ENCODE measurements at places on chromosomes 4 and X. TPM values are rescaled to one million over a fixed set of nuclear protein-coding genes. Genes with fewer than 3 reads are reported as not detected.

GRCh38 chr4:156158747-156159146 is 205.1 kb upstream of the CTSO start:
- no peak for DNase-seq

GRCh38 chr4:128635955-128636560 is 173.4 kb upstream of the JADE1 start:
- DNase-seq = no peak

- no peak for DNase-seq
These were observed 47.7 kb downstream of the PRPS1 start for GRCh38 chrX:107675823-107676555.

DNA sequence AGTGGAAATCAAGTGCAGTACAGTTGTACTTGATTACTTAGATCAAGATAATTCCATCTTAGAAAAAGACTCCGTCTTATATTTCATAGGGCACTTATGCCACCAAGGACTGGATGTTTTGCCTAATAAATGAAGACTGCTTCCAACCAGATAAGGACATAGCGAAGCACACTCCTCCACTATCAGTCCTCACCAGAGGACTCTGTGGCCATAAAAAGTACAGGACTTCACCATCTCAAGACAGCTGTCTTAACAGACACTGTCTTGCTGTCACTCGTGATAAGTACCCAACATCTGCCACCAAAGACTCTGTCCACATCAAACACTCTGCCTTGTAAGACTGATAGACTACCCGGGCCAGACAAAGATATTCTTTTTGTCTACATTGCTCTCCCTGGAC is 352.0 kb downstream of the TRAM1L1 start:
- DNase-seq = no peak

The IL1RAPL1 gene
- 3.0 TPM for total RNA-seq

DNA sequence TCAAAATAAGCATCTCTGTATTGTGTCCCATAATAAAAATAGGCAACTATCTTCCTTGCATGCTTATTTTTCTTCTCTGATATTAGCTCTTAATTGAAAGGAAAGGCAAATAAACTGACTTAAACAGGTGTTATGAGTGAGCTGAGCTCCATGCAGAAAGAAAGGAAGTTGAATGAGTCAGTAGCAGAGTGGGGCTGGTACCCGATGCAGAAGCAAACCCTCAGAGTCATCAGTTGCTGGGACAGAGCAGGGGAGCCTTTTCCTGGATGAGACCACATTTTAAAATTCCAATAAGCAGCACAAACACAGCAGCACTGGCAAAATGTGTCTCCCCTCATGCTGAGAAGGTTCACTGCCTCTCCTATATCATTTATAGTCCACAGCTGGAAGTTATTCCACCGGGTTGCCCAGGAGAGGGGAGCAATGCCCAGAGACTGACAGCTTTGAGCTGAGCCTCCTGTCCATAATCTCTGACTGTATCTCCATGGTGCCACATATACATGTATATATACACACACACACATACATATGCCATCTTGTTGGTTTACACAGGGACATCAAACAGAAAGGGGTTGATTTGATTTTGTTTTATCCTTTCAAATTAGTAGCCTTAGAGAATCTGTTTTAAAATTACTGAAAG is 274.3 kb upstream of the PPARGC1A start:
- no peak for DNase-seq

- no peak for DNase-seq
These were observed 184.4 kb upstream of the CXorf66 start for GRCh38 chrX:140149761-140150160.

DNA sequence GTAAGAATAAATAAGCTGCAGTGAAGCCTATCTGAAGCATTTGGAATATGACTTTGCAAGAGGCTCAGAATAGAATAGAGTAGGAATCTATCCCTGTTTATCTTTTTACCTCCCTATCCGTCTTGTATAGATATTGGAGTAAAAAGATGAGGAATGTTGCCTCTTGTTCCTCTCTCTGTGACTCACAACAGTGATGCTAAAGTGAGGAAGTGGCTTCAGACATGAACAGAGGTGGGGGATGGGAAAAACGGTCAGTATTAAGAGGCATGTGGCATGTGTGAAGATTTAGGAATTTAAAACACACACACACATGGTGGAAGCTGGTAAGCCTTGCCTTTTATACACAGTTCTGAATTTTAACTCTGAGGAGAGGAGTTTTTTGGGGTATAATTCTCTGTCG is 3.8 kb upstream of the DCAF4L1 start:
- DNase-seq = no peak

- DNase-seq = no peak
These were observed 127.6 kb upstream of the RBPJ start for GRCh38 chr4:26192899-26193869.

The MAGEA8 gene
- total RNA-seq = not detected

DNA sequence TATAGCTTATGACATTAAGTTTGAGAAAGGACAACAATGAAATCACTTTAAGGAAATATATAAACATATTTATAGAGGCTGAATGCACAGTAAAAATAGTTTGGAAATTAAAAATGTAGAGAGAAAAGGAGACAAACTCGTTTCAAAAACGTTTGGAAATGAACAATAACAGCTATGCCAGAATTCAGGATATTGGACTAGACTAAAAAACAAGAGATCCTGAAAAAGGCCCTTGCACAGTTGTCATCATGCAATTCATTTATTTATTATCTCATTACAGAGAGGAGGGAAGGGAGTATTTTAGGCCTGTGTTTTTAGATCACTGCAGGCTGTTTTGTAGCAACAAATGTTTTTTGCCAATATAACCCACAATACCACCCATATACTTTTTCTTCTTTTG is 527.2 kb downstream of the ADGRL3 start:
- DNase-seq = no peak

- DNase-seq = no peak
These were observed 244.9 kb upstream of the AGA start for GRCh38 chr4:177687117-177687516.

DNA sequence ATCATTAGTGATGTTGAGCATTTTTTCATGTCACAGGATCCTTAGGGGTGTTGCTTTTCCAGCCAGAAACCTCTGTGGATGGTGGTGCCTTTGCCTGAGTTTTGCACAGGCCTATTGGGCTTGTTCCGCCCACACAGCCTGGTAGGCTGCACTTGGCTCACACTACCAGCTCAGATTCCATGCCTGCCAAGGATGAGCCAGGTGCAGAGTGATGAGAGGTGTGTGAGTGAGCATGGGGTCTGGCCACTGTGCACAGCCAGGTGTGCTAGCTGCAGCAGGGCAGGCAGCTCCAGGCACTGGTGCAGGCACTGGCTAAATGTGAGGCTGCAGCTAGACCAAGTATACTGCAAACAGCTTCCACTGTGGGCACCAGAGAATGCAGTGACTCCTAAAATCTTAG is 341.6 kb downstream of the FSTL5 start:
- no peak for DNase-seq

DNA sequence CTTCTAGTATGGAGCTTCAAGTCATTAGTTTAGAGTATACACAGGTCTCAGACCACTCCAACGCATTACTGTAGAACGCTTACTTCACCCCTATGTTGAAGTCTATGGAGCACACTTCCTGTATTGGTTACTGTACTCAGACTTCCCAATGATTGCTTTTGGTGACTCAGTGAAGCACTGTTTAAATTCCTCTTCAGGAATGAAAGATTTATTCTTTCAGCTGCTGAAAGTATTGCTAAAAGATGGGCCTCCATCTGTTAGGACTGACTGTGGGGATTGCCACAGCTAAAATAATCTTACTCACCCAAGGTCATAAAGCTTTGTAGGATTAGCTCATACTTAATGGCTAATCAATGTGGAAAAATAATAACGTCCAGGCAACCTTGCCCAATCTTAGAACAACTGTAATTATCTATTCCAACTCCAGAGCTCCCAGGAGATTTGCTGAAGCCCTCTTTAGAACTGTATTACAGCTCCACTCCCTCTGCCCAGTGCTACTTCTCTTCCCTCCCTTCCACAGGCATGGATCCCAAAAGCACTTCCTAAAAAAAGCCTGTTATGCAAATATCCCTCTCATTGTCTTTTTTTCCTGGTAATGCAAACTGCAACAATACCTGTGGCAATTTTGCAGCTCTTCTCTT is 281.9 kb upstream of the HS3ST1 start:
- no peak for DNase-seq

DNA sequence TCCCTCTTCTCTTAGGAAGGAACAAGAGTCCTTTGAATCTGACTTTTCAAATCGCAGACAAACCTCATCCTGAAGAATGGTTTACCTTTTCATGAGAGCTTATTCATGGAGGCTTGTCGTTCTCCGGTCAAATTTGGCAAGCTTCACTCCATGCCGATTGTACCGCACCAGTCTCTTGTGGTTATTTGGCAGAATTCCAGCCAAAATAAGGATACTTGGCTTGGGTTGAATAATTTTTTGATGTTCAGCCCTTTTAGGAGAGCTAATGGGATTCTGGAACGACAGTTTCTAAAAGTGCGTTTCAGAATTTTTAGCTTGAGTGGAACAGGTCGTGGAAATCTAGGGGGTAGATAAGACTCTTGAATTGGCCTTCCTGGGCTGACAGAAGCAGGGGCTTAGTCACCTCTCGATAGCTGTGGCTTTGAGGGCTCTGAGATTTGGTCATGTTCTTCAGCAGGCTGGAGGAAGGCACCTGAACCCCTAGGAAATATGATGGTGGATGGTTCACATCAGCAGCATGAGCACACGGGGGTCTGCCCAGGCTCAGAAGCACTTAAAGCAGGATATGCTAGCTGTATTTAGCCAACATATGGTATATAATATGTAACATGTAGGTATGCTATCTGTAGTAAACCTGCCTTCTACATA is 1.5 kb downstream of the KLHL2 start:
- no peak for DNase-seq

The HTN1 gene
- total RNA-seq = not detected

DNA sequence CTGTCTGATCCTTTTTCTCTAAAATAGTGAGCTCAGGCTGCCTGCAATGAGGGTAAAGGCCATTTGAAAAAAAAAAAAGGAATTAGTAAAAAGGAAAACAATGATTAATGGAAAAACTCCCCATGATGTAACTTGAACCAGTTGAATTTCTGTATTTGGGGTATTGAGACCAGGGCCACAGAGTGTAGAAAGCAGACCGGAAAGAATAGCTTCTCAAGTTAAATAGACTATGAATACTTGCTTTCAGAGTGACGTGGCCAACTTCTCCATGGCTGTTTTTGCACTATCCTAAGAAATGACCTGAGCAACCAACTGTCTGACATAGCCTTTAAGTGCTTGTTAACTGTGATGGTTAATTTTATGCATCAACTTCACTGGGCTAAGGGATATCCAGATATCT is 222.1 kb upstream of the INTU start:
- no peak for DNase-seq

The CXCL11 gene
- total RNA-seq = not detected

DNA sequence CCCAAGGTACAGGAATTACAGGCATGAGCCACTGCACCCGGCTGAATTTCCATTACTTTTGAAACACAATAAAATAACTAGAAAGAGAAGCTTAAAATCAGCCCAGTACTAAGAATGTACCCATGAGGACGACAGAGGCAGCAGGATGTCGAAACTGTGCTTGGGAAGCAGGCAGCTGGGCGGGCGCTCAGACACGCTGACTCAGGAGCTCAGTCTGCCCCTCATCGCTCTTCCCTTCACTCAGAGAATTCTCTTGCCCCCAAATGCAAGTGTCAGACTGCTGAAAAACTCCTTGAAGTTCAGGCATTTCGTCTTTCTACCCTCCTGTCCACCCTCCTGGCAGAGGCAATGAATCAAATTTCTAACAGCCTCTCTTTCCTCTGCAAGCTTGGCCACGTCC is 41.0 kb upstream of the CDKN2AIP start:
- DNase-seq = no peak

DNA sequence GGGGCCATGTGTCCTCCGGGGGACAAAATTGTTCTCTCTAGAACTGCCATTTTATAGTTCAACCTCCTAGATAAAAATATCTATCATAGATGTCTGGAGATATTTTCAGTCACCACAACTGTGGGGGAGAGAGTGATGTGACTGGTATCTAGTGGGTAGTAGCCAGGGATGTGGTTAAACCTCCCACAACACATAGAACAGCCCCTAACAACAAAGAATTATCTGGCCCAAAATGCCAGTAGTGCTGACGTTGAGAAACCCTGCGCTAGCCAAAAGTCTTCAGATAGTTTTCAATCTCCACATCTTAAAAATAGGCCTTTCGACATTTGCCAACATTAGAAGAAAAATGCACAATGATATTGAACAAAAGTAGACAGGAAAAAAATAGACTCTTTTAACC is 19.0 kb upstream of the SUPT20HL2 start:
- no peak for DNase-seq
